ENCODE measurements at places on chromosomes 12 and 14.

DNA sequence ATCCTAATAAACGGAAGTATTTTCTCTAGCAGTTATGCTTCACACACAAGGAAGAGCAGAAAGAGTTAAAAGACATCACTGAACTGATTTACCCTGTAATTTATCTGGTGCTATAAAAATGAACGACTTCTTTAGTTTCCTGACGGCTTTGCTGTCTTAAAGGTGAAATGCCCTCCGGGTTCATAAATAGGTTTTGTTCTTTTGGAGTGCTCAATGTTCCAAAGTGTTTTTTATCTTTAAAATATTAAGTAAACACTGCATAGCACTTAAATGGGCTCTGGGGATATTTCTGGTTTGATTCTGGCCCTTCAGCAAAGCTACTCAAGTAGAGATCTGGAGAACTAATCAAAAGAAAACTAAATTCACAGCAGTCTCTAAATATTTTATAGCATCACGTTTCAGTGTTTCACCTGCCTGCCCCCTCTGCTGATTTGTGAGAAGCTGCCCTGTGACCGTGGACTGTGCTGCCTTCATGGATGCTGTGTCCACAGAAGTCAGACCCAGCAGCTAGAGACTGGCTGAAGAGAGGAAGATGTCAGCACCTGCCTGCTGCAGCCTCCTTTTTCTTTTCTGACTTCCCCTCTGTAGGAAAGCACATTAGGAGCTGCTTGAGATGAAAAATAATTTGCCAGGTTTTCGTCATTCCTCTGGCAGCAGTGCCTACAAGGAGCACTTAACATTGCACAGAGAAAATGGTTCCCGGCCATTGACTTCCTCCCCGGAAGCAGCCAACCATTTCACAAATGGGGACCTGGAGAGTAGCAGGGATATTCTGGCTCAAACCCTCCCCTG, 205.1 kb upstream of the FSCB start:
- DNase-seq: no peak

- DNase-seq: no peak
These were observed 284.0 kb downstream of the PRKD1 start for GRCh38 chr14:29643433-29644211.

DNA sequence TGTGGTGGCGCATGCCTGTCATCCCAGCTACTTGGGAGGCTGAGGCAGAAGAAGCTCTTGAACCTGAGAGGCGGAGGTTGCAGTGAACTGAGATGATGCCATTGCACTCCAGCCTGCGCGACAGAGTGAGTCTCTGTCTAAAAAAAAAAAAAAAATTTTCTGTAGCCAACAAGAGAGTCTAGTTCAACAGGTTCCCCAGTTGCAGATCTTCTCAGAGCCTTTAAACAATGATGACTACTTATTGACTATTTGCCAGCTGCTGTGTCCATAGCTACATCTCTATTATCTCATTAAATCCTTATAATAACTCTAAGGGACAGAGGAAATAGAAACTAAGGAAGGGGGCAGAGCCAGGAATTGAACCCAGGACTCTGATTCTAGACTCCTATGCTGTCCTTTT, 15.2 kb upstream of the MYL2 start:
- DNase-seq: no peak

GRCh38 chr12:34606749-34607519, 584.6 kb downstream of the ALG10 start:
- DNase-seq: no peak

DNA sequence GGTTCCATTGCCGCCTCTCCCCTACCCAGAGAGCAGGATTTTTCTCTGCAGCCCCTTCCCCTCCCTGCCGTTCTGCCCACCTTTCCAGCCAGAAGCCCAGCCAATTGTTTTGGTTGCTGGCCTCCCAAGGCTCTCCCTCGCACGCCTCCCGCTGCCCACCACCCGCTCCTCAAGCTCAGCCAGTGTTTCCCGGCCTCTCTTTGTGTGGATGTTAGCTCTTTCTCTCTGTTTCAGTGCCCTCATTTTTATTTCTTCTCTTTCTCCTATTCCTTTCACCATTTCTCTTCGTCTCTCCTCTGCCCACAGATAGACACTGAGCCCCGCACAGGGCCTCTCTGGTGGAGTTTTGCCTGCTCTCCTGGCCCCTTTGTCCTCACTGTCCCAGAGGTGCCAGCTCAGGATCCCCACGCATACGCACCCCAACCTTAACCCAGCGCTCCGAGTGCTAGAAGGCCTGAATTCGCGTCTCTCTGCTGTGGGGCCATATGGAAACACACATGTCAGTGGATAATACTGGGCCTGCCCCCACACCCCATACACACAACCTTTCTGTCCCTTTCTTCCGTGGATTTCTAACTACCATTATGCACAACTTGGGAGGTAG, 54.9 kb downstream of the SMUG1 start:
- no peak for DNase-seq

GRCh38 chr12:53101931-53102781, 1.1 kb upstream of the SOAT2 start:
- DNase-seq: no peak

DNA sequence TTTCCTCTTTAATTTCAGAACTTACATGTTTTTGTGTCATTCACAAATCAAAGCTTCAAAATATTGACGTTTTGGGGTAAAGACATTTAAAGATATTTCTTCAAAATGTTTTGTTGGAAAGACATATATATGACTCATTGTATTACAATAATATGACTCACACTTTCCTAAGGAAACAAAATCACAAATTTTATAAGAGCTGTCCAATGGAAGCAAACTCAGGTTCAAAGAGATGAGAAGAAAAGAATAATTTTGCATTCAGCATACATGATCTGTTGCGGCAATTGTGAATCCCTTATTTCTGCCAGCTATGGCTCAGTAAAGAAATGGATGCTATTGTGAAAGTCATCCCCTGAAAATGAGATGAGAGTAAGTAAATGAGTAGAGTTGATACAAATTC, 82.7 kb downstream of the GRIP1 start:
- no peak for DNase-seq

- no peak for DNase-seq
These were observed 57.9 kb downstream of the E2F7 start for GRCh38 chr12:77007476-77007875.

DNA sequence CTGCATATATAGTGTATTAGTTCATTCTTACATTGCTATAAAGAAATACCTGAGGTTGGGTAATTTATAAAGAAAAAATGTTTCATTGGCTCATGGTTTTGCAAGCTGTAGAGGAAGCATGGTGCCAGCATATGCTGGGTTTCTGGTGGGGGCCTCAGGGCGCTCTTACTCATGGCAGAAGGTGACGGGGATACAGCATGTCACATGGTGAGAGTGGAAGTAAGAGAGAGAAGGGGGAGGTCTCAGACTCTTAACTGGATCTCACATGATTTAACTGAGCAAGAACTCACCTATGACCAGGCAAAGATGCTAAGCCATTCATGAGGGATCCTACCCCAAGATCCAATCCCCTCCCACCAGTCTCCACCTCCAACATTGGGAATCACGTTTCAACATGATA, 15.9 kb upstream of the PAWR start:
- DNase-seq: no peak

- DNase-seq: no peak
These were observed at the start of gene KITLG for GRCh38 chr12:88580051-88580871. TSS of gene KITLG (minus strand) at chr12:88580471. CDS start at chr12:88580278, 193 bp downstream.

- no peak for DNase-seq
These were observed 57.9 kb upstream of the NAV3 start for GRCh38 chr12:77772676-77773298.

- no peak for DNase-seq
These were observed 336.8 kb downstream of the LRIG3 start for GRCh38 chr12:58583529-58583928.

DNA sequence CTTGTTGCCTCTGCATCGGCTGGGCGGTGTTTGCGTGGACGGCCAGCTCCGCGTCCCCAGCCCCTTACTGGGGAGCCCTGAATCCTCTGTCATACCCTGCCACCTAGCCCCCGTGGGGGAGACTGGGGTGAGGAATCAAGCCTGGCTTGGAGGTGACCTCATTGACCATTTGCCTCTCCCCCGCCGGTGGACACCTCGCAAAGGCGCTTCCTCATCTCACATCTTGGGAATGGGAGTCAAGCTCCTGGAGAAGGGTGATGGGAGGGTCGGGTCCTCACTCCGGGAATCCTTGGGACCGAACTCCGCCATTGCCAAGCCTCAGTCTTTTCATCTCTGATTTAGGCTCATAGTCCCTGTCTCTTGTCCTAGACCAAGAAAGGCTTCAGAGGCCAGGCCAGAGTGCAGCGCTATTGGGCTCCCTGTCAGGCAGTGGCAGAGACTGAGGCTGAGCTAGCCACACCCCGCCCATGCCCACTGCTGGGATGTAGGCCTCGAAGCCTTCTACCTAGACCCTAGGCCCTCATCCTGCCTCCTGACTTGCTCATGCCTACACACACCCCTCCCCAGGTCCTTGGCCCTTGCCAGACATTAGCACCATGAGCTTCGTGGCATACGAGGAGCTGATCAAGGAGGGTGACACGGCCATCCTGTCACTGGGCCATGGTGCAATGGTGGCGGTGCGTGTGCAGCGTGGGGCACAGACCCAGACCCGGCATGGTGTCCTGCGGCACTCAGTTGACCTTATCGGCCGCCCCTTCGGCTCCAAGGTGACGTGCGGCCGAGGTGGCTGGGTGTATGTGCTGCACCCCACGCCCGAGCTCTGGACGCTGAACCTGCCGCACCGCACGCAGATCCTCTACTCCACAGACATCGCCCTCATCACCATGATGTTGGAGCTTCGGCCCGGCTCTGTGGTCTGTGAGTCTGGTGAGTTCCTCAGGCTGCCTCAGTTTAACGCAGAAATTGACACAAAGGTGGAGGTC, 678 bp downstream of the TRMT61A start:
- DNase-seq: no peak

DNA sequence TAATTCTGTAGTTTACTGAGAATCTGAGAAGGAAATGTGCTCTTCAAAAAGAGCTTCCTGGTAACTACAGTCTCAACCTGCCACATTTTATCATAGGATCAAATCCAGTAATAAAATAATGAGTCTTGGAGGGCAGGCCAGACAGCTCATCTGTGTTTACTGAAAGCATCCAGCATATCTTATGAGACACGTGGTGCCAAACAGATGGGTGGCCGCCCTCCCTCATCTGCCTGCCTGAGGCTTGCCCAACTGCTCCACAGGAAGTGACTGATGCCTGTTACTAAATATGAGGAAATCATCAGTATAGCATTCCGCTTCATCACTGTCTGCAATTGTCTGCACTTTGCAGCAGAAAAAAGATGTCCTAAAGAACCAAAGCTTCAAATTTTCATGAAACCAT, 13.5 kb downstream of the DHRS7 start:
- DNase-seq: peak; percentile 3

GRCh38 chr14:90303473-90303872, 28.3 kb downstream of the NRDE2 start:
- DNase-seq: no peak

DNA sequence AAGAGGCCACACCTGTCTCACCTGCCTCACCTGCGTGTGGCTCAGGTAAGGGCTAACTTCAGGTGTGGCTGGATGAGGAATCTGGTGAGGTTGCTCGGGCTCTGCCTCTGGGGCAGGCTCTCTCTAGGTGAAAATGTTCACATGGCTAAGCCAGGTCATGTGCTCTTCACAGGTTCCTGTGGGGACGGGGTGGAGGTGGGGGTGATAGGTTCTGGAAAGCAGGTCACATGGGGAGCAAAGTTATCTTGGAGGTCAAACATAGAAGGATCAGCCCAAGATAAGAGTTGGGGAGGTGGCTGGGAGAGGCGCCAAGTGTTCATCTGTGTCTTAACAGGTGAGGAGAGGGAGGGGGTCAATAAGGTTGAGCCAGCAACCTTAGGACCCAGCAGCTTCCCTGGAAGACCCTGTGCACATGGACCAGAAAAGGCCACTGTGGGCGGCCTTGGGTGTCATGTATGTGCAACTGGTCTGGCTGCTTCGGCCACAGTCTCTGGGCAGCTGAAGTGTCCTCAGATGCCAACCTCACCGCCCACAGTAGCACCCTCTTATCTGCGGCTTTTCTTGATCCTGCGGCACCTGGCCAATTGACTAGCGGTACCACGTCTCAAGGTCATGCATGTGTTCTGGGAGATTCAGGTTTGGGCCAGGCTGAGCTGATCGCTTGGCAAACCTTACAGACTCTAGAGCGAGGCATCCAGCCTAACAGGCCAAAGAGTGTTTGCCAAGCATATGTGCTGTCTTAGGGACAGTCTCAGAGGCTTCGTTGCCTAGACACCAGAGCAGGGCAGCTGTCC, 60.5 kb downstream of the CACNA1C start:
- DNase-seq: no peak

- no peak for DNase-seq
These were observed 220.3 kb upstream of the ARID2 start for GRCh38 chr12:45509187-45509586.

All from activated naive CD4-positive, alpha-beta T cell (primary cell).